ENCODE measurements at places on chromosomes 7 and 10.

GRCh38 chr7:99707096-99707495 is 27.3 kb upstream of the CYP3A5 start:
- no peak for DNase-seq

- no peak for DNase-seq
Observed at GRCh38 chr10:106872176-106872575, 292.3 kb downstream of the SORCS1 start.

- no peak for DNase-seq
Observed at GRCh38 chr7:115269486-115269885, 347.6 kb downstream of the MDFIC start.

GRCh38 chr10:52170776-52171175 is 143.3 kb upstream of the DKK1 start:
- no peak for DNase-seq

DNA sequence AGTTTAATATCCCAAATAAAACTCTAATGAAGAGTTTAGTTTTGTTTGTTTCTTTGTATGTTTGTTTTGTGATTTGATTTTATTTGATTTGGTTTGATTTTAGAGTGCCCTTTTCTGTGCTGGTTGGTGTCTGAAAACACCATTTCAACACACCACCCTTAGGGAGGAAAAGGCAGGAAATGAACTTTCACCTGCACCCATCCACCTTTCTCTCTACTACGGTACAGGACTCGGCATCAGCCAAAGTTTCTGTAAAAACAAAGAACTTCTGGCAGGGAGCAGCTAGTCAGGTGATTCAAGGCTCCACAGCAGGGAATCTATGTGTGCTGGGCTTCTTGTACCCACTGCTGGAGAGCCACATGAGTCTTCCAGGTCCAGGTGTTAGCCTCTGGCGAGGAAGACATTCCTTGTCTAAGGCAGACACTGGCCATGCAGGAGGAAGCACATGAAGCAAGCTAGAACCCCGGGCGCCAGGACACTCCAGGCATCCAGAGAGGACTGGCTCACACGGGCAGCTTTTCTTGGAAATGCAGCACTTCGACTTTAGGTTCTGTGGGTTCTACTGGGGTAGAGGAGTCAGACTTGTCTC is 22.1 kb upstream of the STK17A start:
- no peak for DNase-seq

- no peak for DNase-seq
Observed at GRCh38 chr7:132654150-132654549, 77.9 kb upstream of the PLXNA4 start.

GRCh38 chr7:127799535-127800305 is 147.7 kb downstream of the SND1 start:
- DNase-seq, result no peak

DNA sequence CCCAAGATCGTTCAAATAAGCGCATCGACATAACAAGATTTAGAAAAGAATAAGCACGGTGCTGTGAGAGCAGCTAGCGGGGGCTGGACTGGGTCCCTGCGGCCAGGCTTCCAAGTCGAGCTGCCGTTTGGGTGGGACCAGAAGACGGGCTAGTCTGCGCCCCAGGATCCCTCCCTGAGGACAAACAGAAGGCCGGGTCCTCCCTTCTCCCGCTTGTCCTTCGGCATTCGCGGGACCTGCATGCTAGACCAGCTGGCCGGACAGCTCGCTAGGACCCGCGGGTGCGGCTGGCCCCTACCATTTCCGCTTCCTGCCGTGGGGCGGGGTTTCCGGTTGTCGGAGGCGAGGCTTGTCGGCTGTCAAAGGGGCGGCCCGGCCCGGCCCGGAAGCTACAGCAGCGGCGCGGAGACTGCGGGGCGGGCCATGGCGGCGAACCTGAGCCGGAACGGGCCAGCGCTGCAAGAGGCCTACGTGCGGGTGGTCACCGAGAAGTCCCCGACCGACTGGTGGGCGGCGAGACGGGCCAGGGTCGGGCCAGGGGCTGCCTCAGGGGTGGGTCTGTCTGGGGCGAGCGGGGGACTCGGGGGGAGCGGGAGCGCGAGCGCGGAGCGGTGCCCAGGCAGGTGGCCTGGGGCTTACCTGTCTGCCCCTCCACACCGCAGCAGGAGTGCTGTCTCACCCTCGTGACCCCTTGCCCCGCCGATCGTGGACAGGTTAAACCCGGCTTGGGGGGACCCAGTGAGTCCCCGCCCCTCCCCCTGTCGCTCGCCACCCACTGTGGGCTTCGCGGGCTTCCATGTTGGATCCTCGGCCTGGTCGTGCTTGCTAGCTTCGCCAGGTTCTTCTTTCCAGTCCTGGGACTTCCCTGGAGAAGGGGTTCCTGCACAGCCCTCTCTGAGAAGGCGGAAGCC is at the start of gene DBNL:
TSS of gene DBNL (plus strand) at position 388 of the 911 bp plus-strand sequence. CDS start at position 424, 36 bp downstream.
- DNase-seq, result peak; percentile 83

Measured in hematopoietic multipotent progenitor cell treated with erythropoietin and hydrocortisone succinate and interleukin-3 and kit ligand, for 17 days (in vitro differentiated cells).